H1 (cell line): ENCODE measurements at places on chromosomes 7 and 10. TPM values are rescaled to one million over a fixed set of nuclear protein-coding genes. Genes with fewer than 3 reads are reported as not detected.

DNA sequence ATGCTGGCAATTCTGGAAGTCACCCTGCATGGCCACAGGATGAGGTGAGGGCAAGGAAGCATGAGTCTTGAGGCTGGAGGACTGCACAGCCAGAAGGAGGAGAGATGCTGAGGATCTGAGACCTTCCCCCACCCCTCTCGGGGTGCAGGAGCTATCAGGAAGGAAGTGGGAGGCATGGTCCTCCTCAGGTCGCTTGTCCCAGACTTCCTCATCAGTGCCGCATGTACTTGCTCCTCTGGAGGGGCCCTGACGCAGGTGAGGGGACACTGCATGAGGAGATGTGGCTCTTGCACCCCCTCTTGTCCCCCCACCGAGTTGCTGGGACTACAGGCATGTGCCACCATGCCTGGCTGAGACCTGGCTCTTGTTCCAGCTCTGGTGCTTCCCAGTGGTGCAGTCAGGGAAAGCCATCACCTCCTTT lies 5.7 kb upstream of the ZMIZ1 start:
- no peak for DNase-seq

DNA sequence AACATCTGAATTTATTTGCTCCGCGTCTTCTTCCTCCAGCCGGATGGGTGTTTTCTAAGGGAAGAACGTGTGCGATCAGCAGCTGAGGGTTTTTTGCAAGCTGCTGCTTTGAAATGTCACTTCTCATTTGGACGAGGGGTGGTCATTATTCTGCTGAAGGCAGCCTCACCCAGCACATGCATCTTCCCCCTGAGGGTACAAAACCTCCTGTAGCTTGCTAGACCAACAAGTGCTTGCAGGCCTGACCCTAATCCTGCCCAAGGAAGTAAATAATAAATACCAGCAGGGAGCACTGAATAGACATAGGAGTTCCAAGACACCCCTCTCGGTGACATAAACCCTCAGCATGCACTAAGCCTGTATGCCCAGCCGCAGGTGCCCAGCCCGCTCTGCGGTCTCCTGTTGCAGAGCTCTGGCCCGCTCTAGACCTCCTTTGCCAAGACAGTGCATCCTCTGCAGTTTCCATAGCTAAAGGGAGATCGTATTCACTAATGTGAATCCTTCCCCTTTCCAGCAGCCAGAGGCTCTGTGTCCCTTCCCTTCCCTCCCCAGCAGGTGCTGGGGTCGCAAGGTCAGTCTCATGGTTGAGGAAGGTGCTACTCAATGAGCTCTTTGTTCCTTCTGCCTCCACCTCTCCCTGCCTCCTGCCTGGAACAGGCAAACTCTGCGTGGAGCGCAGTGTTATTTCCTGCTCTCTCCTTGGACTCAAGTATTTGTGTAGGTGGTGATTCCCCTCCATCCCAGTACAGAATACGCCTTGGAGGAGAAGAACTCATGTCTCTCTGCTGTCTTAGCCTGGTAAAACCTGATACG lies 36.6 kb downstream of the SBDS start:
- no peak for DNase-seq

- no peak for DNase-seq
Measured at GRCh38 chr10:67520924-67521520, 175.0 kb downstream of the CTNNA3 start.

GRCh38 chr10:61120805-61121204 lies 176.8 kb upstream of the RHOBTB1 start:
- DNase-seq = no peak

- no peak for DNase-seq
Measured at GRCh38 chr7:99301496-99301895, 24.2 kb upstream of the ARPC1A start.

Gene TWNK
- 32.5 and 34.9 TPM in 2 replicates for total RNA-seq
